ENCODE measurements at places on chromosomes 2 and 18. TPM values are rescaled to one million over a fixed set of nuclear protein-coding genes. Genes with fewer than 3 reads are reported as not detected.

- H3K4me3 ChIP-seq: no peak overlapping the region
- H3K27me3 ChIP-seq: no peaks in the 10 kb centered on the region
- no peak overlapping the region for H3K27ac ChIP-seq
Measured at GRCh38 chr2:39933196-39933595, 154.1 kb upstream of the THUMPD2 start.

GRCh38 chr2:120291401-120292311, 39.0 kb downstream of the RALB start:
- no peak overlapping the region for H3K27ac ChIP-seq
- no peaks in the 10 kb centered on the region for H3K27me3 ChIP-seq
- peaks cover 20% of the 10 kb centered on the region for H3K4me1 ChIP-seq
- no peak for DNase-seq
- H3K4me3 ChIP-seq: no peak overlapping the region

GRCh38 chr2:191573216-191573615, 104.7 kb upstream of the NABP1 start:
- DNase-seq: no peak

- H3K27ac ChIP-seq: no peak overlapping the region
- H3K27me3 ChIP-seq: peaks cover 3% of the 10 kb centered on the region
- H3K4me3 ChIP-seq: no peak overlapping the region
- H3K4me1 ChIP-seq: no peaks in the 10 kb centered on the region
- no peaks in the 10 kb centered on the region for H3K36me3 ChIP-seq
Measured at GRCh38 chr2:20925265-20925889, 102.5 kb upstream of the LDAH start.

DNA sequence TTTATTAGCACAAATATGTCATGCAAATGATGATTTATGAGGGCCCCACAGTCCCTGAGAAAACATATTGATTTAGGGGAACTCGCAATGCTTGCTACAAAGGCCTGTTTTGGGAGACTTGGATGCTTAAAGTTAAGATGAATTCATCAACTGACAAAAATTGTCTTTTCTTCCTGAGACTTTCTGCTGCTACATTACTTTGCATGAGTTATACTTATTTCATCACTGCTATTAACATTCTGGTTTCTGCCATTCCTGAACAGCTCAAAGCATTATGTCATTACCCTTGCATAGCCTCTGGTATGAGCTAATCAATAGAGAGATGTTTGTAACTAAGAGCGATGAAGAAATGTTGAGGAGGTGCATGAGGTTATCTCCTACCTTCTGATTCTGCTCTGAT, 74.4 kb downstream of the SOX11 start:
- no peak overlapping the region for H3K27ac ChIP-seq
- H3K4me3 ChIP-seq: no peak overlapping the region
- no peak for DNase-seq
- no peaks in the 10 kb centered on the region for H3K27me3 ChIP-seq
- no peaks in the 10 kb centered on the region for H3K4me1 ChIP-seq
- H3K36me3 ChIP-seq: no peaks in the 10 kb centered on the region

DNA sequence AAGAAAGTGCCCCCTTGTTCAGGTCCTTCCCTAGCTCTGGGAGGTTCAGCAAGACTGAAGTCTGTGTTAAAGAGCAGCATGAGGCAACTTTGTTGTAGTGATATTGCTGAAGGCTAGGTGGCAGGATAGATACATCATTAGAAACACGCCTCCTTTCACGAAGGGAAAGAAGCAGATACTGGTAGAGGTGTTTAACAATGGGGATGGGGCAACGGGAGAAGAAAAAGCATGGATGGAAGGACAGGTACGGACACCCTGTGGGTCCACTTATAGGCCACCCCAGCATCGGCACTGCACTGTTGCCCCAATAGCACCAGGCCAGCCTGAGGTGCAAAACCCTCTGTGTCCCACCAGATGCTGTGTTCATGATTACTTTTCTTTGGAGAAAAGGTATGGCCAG, 3.5 kb upstream of the IGFBP5 start:
- H3K27ac ChIP-seq: no peak overlapping the region
- peaks cover 24% of the 10 kb centered on the region for H3K27me3 ChIP-seq
- no peaks in the 10 kb centered on the region for H3K36me3 ChIP-seq
- peaks cover 16% of the 10 kb centered on the region for H3K4me1 ChIP-seq

GRCh38 chr2:95698146-95698545, 106.3 kb downstream of the TRIM43 start:
- no peak overlapping the region for H3K27ac ChIP-seq
- H3K4me1 ChIP-seq: no peaks in the 10 kb centered on the region
- H3K36me3 ChIP-seq: no peaks in the 10 kb centered on the region
- DNase-seq: no peak
- no peak overlapping the region for H3K4me3 ChIP-seq
- no peaks in the 10 kb centered on the region for H3K27me3 ChIP-seq

GRCh38 chr2:222738809-222739208, 67.4 kb downstream of the MOGAT1 start:
- no peak overlapping the region for H3K27ac ChIP-seq
- no peak for DNase-seq
- no peaks in the 10 kb centered on the region for H3K27me3 ChIP-seq

- H3K4me3 ChIP-seq: no peak overlapping the region
- H3K27ac ChIP-seq: no peak overlapping the region
- peaks cover 31% of the 10 kb centered on the region for H3K36me3 ChIP-seq
- DNase-seq: no peak
Measured at GRCh38 chr2:177519534-177520115, 127.1 kb downstream of the AGPS start.

- no peak overlapping the region for H3K27ac ChIP-seq
- DNase-seq: no peak
- H3K36me3 ChIP-seq: peaks cover 74% of the 10 kb centered on the region
- no peaks in the 10 kb centered on the region for H3K4me1 ChIP-seq
- H3K27me3 ChIP-seq: no peaks in the 10 kb centered on the region
- H3K4me3 ChIP-seq: no peak overlapping the region
Measured at GRCh38 chr18:79699653-79700052, 20.1 kb downstream of the CTDP1 start.

GRCh38 chr18:68817584-68817983, 19.7 kb downstream of the CCDC102B start:
- no peaks in the 10 kb centered on the region for H3K36me3 ChIP-seq
- no peak overlapping the region for H3K4me3 ChIP-seq

CDCA7 gene
- total RNA-seq: 4.1 TPM

ACMSD gene
- not detected for total RNA-seq

All from upper lobe of right lung (tissue), 1 donor.